ENCODE measurements at places on chromosomes 16 and 17.

- no peak for DNase-seq
Measured at GRCh38 chr17:34673995-34674890, 94.9 kb downstream of the TMEM132E start.

- no peak for DNase-seq
Measured at GRCh38 chr17:2396192-2396567, 4.7 kb downstream of the MNT start.

DNA sequence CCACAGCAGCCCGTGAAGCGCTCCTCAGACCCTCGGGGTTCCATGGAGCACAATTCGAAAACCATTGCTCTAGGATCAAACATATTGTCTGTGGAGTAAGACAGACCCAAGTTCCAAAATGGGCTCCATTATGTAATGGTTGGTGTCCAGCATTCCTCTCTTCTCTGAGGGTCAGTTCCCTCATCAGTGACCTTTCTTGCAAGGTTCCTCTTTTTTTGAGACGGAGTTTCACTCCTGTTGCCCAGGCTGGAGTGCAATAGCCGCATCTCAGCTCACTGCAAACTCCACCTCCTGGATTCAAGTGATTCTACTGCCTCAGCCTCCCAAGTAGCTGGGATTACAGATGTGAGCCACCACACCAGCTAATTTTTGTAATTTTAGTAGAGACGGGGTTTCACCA lies 28.4 kb downstream of the PLXDC1 start:
- no peak for DNase-seq

- DNase-seq: no peak
Measured at GRCh38 chr16:68664297-68664696, 19.2 kb downstream of the CDH3 start.

- no peak for DNase-seq
Measured at GRCh38 chr16:65125322-65125721, 3.5 kb upstream of the CDH11 start.

- DNase-seq: no peak
Measured at GRCh38 chr16:87724490-87725291, 41.1 kb downstream of the KLHDC4 start.

- peak; percentile 34 for DNase-seq
Measured at GRCh38 chr16:24253192-24253591, 2.9 kb upstream of the CACNG3 start.

DNA sequence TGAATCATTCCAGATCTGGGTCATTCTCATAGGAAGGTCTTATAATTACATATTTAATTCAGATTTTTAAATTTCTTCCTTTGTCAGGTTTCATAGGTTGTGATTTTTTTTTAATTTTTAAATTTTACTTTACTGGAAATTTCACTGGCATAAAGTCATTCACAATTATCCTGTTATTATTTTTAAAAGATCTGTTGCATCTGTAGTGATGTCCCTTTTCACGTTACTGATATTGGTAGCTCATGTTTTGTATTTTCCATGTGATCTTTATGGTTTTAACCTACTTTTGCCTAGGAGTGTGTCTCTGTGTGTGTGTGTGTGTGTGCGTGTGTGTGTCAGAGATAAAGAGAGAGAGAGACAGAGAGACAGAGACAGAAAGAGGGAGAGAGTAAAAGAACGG lies 216.6 kb upstream of the KCNJ16 start:
- no peak for DNase-seq

GRCh38 chr16:48041981-48042421 lies 113.8 kb downstream of the ABCC12 start:
- DNase-seq: no peak

DNA sequence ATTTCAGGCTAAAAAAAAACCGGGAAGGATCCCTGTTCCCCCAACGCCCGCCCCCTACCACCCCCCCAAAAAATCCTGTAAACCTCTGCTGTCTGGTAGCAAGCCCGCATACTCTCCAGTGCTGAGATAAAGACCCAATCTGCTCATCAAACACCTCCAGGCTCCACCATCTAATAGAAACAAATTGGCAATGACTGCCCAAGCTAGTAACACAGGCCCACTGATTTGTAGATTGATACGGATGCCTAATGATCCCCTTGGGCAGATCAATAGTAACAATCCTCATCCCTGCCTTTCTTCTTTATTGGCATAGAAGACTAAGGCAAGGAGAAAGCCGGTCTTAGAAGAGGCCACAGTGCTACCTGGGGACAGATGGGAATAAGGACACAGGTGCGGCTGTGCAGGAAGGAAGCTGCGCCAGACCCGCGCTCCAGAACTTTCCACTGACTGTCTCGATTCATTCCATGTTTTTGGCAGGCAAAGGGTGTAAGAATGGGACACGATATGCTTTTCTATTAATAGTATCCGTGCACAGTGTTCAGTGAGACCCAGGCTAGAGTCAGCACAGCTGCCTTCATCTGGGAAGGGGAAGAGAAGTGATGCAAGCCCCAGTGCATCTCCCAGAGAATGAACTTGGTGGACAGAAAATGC lies 407.6 kb upstream of the PSMD7 start:
- no peak for DNase-seq

DNA sequence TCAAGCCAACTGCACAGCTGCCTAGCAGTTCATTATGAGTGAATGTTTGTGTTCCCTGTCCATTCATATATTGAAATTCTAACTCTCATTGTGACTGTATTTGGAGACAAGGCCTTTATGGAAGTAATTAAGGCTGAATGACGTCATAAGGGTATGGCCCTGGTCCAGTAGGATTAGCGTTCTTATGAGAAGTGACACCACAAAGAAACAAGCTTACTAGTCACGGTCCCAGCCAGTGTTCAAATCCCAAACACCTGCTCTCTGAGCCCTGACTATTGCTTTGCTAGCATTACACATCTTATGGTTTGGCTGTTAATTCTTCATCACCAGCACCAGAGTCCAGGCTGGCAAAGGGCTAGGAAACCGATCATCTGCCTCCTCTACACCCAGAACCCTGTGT lies 2.2 kb downstream of the ZNF668 start:
- DNase-seq: no peak

GRCh38 chr17:17086585-17086984 lies 44.3 kb downstream of the MPRIP start:
- DNase-seq: no peak

GRCh38 chr16:74280448-74280847 lies 16.2 kb upstream of the PSMD7 start:
- DNase-seq: no peak

DNA sequence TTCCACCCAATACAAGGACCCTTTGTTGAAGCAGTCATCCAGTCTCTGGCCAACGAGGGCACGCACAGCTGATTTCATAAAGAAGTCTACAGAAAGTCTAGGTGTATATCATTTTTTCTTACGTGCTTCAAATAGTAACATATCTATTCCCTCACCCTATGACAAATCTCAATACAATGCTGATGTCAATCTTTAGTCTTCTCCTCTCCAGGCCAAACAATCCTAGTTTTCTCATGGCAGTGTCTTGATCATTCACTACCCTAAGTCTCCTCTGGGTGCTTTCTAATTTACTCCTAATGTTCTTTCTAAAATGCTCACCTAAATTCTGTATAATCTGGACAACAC lies 92.6 kb downstream of the CACNG1 start:
- DNase-seq: no peak
